Progenitor cell of endocrine pancreas (in vitro differentiated cells): ENCODE measurements at places on chromosomes 5 and 9. TPM values are rescaled to one million over a fixed set of nuclear protein-coding genes. Genes with fewer than 3 reads are reported as not detected.

INSL6 gene
- total RNA-seq, result not detected in 2 replicates

MYORG gene
- total RNA-seq, result 8.8 and 9.2 TPM in 2 replicates

IL12B gene
- not detected in 2 replicates for total RNA-seq

ZBED3 gene
- 37.1 and 38.0 TPM in 2 replicates for total RNA-seq

UBTD2 gene
- 69.6 and 72.7 TPM in 2 replicates for total RNA-seq

HSD17B3 gene
- total RNA-seq, result 0.33 TPM in 1 of 2 replicates, not detected in the other

DNA sequence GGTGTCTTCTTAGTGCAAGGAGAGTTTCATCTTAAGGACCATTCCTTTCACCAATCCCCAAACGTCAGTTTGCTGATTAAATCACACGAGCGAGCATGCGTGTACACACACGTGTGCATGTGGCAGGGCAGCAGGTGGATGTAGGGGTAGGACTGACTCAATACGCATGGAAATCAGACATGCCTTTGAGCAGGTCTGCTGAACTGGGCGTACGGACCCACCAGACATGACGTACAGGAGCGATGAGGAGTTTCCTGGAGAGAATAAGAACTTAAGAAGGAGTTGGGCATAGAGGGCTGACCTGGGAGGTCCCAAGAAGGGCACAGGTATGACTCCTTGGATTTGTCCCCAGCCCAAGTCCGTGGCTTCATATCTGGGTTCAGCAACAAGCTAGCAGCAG, 170.0 kb downstream of the FGF18 start:
- H3K27ac ChIP-seq, result no peak overlapping the region
- no peaks in the 10 kb centered on the region for H3K36me3 ChIP-seq
- no peak for DNase-seq
- H3K27me3 ChIP-seq, result peaks cover 23% of the 10 kb centered on the region

DNA sequence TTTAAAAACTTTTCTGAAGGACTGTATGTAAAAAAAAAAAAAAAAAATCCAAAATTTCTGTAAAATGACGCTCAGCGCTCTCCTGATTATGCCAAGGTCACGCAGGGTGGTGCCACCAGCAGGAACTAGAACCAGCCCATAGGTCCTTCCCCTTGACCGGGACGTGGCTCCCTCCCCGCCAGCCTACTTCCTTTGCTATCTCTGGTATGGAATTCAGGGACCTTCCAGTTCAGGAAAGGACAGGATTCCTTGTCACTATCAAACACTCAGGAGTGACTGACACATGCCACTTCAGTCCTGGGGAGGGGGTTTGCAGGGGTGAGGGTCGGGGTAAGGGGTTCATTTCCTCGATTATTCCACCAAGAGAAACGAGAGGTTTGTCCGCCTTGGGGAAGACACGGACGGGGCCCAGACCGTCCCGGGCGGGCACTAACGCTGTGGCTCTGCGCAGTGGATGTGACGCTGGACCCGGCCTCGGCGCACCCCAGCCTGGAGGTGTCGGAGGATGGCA, 18.8 kb downstream of the BTNL9 start:
- no peak overlapping the region for H3K27ac ChIP-seq
- no peaks in the 10 kb centered on the region for H3K36me3 ChIP-seq
- no peaks in the 10 kb centered on the region for H3K4me1 ChIP-seq
- no peak for DNase-seq

- H3K4me3 ChIP-seq, result no peak overlapping the region
- DNase-seq, result no peak
- H3K4me1 ChIP-seq, result no peaks in the 10 kb centered on the region
- no peak overlapping the region for H3K27ac ChIP-seq
These were observed 51.0 kb upstream of the FYB1 start for GRCh38 chr5:39270225-39270848.

- H3K27me3 ChIP-seq, result no peaks in the 10 kb centered on the region
- H3K4me3 ChIP-seq, result no peak overlapping the region
- DNase-seq, result no peak
- H3K4me1 ChIP-seq, result peaks cover 15% of the 10 kb centered on the region
- H3K36me3 ChIP-seq, result no peaks in the 10 kb centered on the region
These were observed 169.4 kb downstream of the RASEF start for GRCh38 chr9:82893549-82893948.

- no peak overlapping the region for H3K4me3 ChIP-seq
- no peaks in the 10 kb centered on the region for H3K27me3 ChIP-seq
- no peak for DNase-seq
- H3K27ac ChIP-seq, result no peak overlapping the region
These were observed 174.7 kb downstream of the CACNA1B start for GRCh38 chr9:138052322-138052615.

GRCh38 chr5:14219800-14220512, 76.8 kb downstream of the TRIO start:
- H3K27me3 ChIP-seq, result no peaks in the 10 kb centered on the region
- H3K4me3 ChIP-seq, result no peak overlapping the region
- H3K27ac ChIP-seq, result no peak overlapping the region
- DNase-seq, result no peak
- H3K36me3 ChIP-seq, result no peaks in the 10 kb centered on the region
- H3K4me1 ChIP-seq, result peaks cover 35% of the 10 kb centered on the region

DNA sequence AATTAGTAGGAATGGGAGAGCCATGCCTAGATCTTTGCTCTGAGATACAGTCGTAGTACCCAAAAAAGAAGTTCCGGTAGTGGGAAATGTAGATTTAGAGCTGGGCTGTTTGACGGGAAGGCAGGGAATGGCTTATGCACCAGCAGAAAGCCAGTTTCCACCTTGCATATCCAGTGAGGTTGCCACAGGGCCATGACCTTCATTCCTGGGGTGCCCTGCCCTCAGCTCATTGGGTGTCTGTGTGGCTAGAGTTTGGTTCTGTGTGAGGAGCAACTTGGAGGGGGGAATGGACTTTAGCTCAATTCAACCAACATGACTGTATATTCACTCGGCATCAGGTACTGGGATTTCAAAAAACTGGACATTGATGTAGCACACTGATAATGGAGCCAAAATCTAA, 300.1 kb downstream of the MLLT3 start:
- no peak overlapping the region for H3K4me3 ChIP-seq
- H3K27me3 ChIP-seq, result peaks cover 3% of the 10 kb centered on the region
- DNase-seq, result no peak
- no peaks in the 10 kb centered on the region for H3K36me3 ChIP-seq
- H3K4me1 ChIP-seq, result peaks cover 4% of the 10 kb centered on the region

DNA sequence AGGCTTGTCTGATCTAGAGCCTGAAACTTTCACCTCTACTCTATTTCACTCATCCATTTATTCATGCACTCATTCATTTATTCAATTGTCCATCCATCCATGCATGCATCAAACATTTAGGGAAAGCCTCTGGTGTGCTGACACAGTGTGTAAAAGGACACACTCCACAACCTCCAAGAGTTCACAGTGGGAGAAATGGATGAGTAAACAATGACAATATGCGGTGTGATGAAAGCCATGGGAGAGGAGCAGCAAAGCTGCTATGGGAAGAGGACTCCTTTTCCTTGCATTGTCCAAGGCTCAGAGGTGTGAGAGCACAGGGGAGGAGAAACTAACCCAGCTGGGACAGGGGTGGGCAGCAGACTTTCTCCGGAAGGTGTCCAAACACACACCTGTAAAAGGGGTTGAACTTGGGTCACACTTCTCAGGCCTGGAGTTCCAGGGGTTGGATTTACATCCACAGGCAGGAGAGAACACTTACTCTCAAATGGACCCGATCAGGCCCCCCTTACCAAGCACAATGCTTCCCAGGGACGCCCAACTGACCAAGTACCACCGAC, 21.2 kb upstream of the PFDN1 start:
- H3K27me3 ChIP-seq, result peaks cover 6% of the 10 kb centered on the region
- H3K4me3 ChIP-seq, result no peak overlapping the region
- DNase-seq, result no peak
- no peaks in the 10 kb centered on the region for H3K36me3 ChIP-seq

GRCh38 chr9:32384002-32384363, 460 bp upstream of the ACO1 start:
- no peak for DNase-seq
- peaks cover 4% of the 10 kb centered on the region for H3K4me1 ChIP-seq
- H3K27ac ChIP-seq, result no peak overlapping the region

GRCh38 chr5:67361932-67362729, 165.5 kb upstream of the CD180 start:
- no peaks in the 10 kb centered on the region for H3K36me3 ChIP-seq
- no peaks in the 10 kb centered on the region for H3K4me1 ChIP-seq
- no peak for DNase-seq
- H3K27me3 ChIP-seq, result no peaks in the 10 kb centered on the region
- H3K27ac ChIP-seq, result no peak overlapping the region

DNA sequence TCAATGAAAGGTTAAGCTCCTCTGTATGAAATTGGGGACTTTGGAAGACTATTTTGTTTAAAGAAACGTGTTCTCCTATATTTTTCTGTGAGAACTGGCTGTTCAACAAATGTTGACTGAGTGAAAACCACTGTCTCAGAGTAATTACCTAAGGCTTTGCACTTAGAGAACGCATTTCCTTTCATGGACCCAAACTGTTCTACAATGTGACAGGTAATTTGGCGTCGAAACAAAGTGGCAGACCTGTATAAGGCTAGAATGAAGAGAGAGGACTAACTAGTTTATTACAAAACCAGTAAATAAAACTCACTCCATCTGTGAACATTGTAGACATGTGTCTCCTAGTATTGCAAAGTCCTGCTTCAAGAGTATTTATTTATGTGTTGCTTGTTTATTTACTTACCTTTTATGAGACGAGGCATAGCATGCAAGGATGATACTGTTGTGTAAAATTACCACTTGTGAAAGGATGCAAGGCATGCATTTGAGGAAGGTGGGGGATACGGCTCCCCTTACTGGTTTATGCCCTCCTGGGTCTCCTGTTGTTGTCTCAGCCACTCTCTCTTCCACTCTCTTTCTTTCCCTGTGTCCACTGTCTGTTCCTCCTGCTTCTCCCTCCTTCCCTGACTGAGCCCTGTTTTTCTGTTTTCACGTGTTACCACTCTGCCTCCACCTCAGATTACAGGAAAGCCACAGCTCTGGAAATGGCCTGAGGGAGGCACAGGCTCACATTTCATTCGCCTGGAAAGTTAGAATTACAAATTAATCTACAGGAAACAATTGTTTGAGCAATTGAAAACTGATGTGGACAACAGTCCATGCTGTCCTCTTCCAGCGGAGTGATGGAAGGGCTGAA, 444.0 kb upstream of the ZNF608 start:
- H3K4me1 ChIP-seq, result peaks cover 19% of the 10 kb centered on the region
- H3K4me3 ChIP-seq, result no peak overlapping the region
- H3K27me3 ChIP-seq, result no peaks in the 10 kb centered on the region
- H3K27ac ChIP-seq, result no peak overlapping the region

DNA sequence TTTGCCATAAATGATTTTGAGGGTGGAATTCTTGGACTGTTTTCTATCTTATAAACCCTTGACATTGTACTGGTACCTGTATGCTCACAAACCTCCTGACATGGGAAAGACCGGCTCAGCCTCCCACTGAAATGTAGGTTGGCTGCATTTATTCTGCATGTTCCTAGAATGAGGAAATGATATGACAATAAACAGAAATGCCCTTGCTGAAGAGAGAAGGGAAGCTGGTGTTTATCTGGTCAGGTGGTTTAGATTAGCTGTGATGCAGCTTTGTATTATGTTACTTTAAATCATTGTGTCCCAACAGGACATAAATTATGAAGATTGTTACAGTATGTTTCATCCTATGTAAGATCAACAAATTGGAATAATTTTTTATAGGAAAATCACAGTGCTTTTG, 23.1 kb upstream of the CATSPER3 start:
- peaks cover 4% of the 10 kb centered on the region for H3K36me3 ChIP-seq
- no peaks in the 10 kb centered on the region for H3K27me3 ChIP-seq
- no peak overlapping the region for H3K4me3 ChIP-seq
- DNase-seq, result no peak
- H3K4me1 ChIP-seq, result no peaks in the 10 kb centered on the region
- H3K27ac ChIP-seq, result no peak overlapping the region

DNA sequence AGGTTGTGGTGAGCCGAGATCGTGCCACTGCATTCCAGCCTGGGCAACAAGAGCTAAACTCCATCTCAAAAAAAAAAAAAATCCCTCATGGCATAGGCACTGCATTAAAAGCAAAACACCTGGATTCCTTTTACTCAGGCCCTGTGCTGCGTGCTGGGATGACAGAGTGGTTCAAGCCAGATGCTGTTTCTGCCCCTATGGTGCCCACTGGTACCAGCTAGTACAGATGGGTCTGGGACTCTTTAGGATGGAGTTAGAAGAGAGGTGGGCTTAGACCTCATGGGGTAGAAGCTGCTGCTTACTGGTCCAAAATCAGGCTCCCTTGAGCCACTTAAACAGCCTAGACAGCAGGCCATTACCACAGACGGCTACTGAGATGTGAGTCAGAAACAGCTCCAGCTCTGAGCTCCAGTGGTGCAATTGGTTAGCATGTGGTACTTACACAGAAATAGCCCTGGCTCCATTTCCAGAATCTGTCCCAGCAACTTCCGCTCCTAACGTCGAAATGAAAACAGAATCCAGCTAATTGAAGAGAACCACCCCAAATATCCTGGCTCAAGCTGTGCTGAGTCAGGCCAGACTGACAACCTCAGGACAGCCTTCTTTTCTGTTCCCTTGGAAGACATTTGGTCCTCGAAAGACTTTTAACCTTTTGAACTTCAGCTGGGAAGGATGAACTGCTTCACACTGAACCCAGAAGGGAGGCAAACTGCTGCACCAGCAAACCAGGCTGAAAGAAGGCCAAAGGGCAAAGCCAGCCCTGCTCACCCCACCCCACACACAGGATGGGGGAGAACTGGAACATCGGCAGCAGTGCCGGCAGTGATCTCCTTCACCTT, 15.5 kb downstream of the C5orf15 start:
- no peaks in the 10 kb centered on the region for H3K4me1 ChIP-seq
- H3K27ac ChIP-seq, result no peak overlapping the region
- DNase-seq, result no peak
